HCT116 (cell line): ENCODE measurements at places on chromosomes 3 and 15.

DNA sequence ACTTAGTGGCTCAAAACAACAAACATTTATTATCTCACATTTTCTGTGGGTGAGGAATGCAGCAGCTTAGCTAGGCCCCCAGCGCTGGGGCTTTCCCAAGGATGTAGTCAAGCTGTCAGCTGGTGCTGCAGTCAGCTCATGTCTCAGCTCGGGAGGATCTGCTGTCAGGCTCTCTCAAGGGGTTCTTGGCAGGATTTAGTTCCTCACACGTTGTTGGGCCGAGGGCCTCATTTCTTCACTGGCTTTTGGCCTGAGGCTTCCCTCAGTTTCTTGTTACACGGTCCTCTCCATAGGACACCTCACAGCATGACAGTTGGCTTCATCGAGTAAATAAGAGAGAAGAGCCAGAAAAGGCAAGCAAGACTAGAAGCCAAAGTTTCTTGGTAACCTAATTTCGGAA, 13.7 kb upstream of the U2SURP start:
- DNase-seq = no peak

DNA sequence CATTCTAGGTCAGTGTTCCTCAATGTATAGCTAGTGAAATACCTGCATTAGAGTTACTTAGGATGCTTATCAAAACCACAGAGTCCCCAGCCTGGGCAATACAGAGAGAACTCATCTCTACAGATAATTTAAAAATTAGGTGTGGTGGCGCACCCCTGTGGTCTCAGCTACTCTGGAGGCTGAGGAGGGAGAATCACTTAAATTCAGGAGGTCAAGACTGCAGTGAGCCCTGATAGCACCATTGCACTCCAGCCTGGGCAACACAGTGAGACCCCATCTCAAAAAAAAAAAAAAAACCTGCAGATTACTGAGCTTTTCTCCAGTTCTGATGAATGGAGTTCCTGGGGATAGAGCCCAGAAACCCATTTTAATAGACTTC, 10.1 kb upstream of the MINDY2 start:
- no peak for DNase-seq

- DNase-seq = no peak
These were observed 31.0 kb downstream of the ACAP2 start for GRCh38 chr3:195411836-195412235.

- no peak for DNase-seq
These were observed 76.8 kb downstream of the CPNE4 start for GRCh38 chr3:131957980-131958379.

GRCh38 chr15:64515196-64515595, 54.8 kb downstream of the ZNF609 start:
- no peak for DNase-seq

GRCh38 chr15:42084465-42085235, 9.7 kb downstream of the PLA2G4D start:
- no peak for DNase-seq

DNA sequence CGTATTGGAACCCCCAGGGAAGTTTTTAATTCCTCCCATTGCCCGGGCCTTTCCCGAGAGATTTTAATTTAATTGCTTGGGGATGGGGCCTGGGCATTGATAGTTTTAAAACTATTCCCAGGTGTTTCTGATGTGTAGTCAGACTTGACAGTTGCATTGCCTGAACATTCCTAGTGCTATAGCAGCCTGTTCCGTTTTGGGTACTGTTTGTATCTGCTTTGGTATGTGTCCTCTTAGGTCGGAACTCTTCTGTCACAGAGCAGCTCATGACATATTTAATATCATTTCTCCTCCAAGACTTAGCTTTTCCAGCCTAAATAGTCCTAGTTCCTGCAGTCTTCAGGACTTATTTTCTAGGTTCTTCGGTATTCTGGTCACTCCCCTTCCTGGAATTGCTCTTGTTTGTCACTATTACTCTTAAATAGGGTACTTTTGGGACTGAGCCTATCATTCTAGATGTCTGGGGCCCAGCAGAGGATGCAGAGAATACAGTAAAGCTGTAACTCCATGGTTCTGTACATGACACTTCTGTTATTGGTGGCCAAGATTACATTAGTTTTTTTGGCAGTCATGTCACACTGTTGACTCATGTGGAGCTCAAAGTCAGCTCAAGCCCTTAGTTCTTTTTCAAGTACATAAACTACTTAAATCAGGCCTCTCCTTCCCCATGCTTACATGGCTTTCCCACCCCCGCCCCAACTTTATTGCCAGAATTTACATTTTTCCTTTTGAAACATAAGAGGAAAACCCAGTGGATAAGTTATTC, 81.5 kb downstream of the BBX start:
- no peak for DNase-seq

GRCh38 chr3:185401319-185401955, 38.5 kb downstream of the MAP3K13 start:
- DNase-seq = no peak
